ENCODE measurements at places on chromosomes 4 and X.

DNA sequence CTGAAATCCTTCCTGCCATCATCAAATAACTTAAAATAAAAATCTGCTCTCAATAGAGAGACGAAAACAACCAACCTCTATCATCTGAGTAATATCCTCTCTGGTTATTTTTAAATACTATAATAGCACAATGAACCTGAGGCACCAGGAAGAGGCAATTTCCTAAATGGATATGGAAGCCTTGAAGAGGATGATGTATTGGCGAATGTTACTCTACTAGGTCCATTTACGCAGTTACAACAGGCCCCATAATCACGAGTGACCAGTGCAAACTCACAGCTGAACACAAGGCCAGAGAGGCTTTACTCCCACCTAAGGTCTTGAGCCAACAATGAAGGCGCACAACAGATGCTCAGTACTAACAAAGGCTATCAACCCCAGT lies 678.8 kb upstream of the NR3C2 start:
- no peak for DNase-seq

DNA sequence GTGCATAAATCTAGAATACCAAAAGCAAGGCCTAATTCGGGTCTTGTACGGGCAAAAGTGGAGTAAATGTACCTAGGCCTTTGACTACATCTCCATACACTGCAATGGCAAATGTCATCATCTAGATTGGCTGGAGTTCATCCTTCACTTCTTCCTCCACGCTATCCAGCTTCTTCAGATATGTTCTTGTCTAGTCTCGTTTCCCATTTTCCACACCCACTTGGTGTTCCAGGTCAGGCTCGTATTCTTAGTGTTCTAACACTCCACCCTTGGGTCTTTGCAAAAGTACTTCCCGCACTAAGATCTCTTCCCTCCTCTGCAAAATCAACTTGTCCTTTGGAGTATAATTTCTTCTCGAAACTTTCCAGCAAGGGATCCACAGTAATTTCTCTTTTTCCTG lies 1.4 kb downstream of the COQ2 start:
- DNase-seq: no peak

- DNase-seq: no peak
Observed at GRCh38 chrX:106014119-106014775, 24.3 kb downstream of the SERPINA7 start.

DNA sequence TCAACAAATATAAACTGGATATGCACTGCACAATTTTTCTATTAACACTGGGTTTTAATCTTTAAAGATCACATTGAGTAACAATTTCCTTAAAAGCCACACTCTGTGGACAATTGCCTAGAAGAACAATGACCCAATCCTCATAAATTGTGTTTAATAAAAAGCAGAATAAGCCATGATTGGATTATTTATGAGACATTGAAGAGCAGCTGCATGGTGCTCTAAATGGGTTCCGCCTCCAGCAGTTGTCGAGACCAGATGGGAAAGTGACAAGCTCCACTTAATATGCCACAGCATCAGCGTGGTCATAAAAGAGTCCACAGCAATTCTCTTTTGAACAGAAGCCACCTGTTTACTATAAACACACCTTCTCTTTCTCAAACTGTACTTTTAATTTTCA lies 635.2 kb upstream of the FRG1 start:
- peak; percentile 13 for DNase-seq

DNA sequence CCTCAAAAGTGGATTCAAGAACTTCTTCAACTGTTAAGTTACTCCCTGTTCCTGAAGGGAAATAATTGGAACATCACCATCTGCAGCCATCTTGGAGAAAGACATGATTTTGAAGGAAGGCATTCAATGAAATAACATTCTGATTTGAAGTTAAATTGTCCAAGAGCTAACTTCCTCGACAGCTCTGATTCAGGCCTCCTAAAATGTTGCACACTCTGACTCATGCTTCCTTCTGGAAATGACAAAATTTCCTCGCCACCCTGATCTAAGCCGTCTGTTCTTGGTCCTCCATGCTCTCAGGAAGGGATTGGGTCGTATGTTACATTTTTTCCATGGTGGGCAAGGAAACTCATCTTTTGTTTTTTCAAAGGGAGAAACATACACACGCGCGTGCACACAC lies 496.9 kb upstream of the DIPK2B start:
- no peak for DNase-seq

DNA sequence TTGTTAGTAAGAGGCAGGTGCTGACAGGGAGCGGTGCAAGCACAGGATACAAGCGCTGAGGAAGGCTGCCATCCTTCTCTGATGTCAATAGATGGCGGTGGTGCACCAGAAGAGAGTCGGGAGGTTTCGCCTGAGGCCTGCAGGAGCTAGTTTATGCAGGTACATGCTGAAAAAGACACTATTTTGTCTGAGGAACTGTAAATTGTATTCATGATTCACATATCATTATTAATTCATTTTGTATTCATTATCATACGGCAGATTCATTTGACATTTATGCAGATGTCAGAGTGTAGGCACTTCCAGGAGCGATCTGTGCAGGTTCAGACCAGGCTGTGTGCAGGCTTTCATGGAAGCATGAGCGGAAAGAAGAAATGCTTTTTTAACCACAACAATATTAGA lies 824.0 kb downstream of the STIM2 start:
- peak; percentile 49 for DNase-seq

- DNase-seq: no peak
Observed at GRCh38 chrX:121064579-121064978, 17.2 kb downstream of the GLUD2 start.

DNA sequence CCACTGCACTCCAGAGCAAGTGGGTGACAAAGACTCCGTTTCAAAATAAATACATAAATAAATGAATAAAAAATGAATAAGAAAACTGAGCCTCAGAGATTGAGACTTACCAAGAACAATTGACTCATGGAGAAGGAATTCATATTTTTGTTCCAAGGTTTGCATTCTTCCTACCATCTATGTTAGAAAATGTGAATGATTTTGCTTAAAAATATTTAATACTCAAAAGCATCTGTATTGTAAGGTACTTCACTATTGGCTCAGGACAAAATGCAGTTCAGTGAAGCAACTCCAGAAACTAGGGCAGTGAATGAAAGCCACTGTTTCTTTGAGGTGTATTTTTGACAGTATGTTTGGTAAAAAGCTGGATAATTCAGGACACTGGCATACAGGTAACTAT lies 54.1 kb downstream of the XAGE2 start:
- DNase-seq: no peak

DNA sequence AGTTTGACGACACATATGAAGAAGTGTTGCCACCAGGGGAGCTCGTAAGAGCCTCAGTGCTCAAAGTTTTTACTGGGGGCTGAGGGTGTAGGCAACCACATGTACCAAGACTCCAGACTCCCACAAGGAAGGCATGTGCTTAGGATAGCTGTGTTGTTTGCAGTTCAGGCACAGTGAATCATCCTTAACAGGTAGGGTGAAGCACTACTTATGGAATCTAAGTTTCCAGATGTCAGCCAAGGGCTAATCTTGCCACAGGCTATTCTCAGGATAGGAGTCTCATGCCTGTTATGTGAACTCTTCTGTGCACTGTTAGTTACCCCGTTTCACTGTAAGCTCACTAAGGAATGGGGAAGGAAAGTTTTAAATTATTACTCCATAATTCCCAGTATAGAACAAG lies 202.6 kb downstream of the TMA16 start:
- DNase-seq: no peak

DNA sequence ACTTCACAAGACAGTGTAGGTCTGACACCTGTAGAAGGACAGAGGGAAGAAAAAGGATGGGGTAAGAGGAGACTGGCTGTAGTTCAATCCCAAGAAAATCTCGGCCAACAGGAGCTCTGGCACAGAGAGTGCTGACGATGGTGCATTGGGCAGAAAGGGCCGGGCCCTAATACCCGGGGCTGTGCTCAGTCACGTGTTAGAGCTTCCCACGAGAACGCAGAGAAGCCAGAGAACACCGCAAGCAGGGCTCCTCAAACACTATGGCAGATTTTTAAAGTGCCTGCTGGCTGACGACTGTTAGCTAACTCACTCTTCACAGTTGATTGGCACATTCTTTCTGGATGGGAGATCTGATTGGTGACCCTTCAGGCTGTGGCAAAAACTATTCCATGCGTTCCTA lies 35.5 kb downstream of the EREG start:
- DNase-seq: no peak

- DNase-seq: no peak
Observed at GRCh38 chr4:139441029-139441428, 12.9 kb upstream of the RAB33B start.
